Mammary epithelial cell (primary cell): ENCODE measurements at places on chromosomes 3 and 15. TPM values are rescaled to one million over a fixed set of nuclear protein-coding genes. Genes with fewer than 3 reads are reported as not detected.

PLA2G4E gene
- polyA plus RNA-seq: 0.07 TPM

ATP10A gene
- polyA plus RNA-seq: not detected

FAIM gene
- polyA plus RNA-seq: 4.4 TPM

CYP1A1 gene
- 2.2 TPM for polyA plus RNA-seq

DNA sequence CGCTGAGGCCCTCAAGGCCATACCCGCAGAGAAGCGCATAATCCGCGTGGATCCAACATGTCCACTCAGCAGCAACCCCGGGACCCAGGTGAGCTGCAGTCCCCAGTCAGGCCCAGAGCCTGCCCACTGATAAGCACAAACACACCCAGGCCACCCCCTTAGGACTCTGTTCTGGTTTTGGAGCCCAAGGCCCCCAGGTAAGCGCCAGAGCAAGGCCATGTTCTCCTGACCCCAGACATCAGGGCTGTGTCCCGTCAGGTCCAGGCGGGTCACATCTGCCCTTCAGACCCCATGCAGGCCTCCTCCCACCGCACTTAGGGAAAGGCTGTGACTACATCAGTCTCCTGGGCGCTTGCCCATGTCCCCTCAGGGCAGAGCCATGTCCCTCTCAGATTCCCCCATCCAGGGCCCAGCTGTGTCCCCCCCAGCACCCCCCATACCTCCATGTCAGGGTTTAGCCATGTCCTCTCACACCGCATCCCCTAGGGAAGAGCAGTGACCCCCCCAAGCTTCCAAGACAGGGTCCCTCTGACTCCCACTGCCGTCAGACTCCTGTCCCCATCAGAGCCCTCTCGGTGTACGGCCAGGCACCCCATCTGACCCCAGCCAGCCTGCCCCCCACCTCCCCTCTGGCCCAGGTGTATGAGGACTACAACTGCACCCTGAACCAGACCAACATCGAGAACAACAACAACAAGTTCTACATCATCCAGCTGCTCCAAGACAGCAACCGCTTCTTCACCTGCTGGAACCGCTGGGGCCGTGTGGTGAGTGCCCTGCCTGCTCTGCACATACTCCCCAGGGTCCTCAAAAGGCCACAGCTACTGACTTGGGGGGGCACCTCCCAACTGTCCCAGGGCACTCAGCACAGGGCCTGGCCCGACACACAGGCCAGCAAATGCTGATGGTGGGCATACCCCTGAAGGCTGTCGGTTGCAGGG is 1.6 kb downstream of the PARP3 start:
- DNase-seq: no peak

GRCh38 chr3:83662381-83662960 is 1296.3 kb upstream of the CADM2 start:
- no peak for DNase-seq

- no peak for DNase-seq
These were observed 74.1 kb upstream of the PLXNA1 start for GRCh38 chr3:126908752-126909275.

GRCh38 chr3:33750211-33750548 is 32.1 kb upstream of the CLASP2 start:
- DNase-seq: no peak

DNA sequence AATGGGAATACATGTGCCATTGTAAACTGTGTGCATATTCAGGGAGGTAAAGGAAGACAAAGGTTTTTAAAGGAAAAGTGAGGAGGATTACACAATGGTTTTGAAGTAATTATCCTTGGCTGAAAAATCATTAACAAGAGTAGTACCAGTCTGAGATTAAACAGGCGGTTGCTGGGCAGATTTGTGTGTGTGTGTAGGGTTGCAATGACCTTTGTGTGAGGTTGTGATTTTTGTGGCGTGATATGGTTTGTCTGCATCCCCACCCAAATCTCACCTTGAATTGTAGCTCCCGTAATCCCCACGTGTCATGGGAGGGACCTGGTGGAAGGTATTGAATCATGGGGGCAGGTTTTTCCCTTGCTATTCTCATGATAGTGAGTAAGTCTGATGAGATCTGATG is 7.0 kb downstream of the DLEC1 start:
- DNase-seq: no peak

DNA sequence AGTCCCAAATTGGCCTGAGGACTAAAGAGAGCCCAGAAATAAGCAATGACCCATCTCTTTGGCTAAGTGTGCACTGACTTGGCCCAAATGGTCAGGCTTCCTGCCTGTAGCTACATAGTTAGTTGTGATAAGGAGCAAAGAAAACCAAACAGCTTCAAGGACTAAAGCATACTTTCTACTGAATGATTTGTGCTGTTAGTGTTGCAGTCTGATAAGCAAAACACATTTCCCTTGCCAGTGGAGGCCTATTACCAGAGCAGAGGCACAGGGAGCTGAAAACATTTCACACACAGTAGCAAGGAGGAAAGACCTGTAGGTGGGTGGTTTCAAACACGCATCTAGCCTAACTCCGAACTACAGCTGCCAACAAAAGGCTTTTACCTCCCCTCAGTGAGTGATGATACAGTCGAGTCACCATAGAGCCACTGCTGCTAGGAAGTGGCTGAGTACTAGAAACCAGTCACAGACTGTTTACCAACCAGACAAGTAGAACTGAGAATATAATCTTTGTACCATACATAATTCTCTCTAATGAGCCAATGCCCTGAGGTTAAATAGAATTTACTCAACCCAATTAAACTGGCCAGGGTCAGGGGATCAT is 222.3 kb upstream of the THBS1 start:
- DNase-seq: peak; percentile 16
